ENCODE measurements at places on chromosomes 16 and 17. TPM values are rescaled to one million over a fixed set of nuclear protein-coding genes. Genes with fewer than 3 reads are reported as not detected.

The IKZF3 gene
- not detected for total RNA-seq

The PHKB gene
- total RNA-seq, result 20.7 TPM

The CSHL1 gene
- not detected for total RNA-seq

The PLCG2 gene
- total RNA-seq, result 0.17 TPM

The OSGIN1 gene
- total RNA-seq, result 0.67 TPM

The ATP2A1 gene
- total RNA-seq, result 0.15 TPM

The CTRB1 gene
- not detected for total RNA-seq

The NOG gene
- 0.30 TPM for total RNA-seq

The FAM171A2 gene
- total RNA-seq, result 6.2 TPM

The FOXC2 gene
- 5.5 TPM for total RNA-seq

The FOXL1 gene
- total RNA-seq, result 20.4 TPM

The TAC4 gene
- total RNA-seq, result not detected

The CSF3 gene
- 1.3 TPM for total RNA-seq

The SLC16A11 gene
- 0.15 TPM for total RNA-seq

The CACNG5 gene
- total RNA-seq, result 0.17 TPM

The PIK3R5 gene
- total RNA-seq, result not detected

The RBFOX1 gene
- not detected for total RNA-seq
